ENCODE measurements at places on chromosomes 2 and 18.

- DNase-seq, result no peak
Observed at GRCh38 chr2:242022550-242023290, 153.2 kb downstream of the RTP5 start.

DNA sequence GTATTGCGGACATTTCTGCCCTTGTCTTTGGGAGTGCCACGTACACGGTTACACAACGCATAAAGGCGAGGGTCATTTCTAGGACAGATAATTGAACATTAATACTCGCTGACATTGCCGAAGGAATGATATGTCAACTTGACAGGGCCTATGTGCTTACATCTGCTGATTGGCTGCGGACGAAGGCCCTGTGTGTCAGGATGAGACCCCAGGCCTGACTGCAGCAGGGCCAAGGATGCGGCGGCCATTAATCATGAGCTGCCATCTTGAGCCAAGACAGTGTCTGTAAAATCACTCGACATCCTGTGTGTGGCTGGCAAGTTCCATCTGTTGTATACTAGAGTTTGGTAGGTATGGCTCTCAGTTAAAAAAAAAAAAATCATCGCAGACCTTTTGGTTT, 96.6 kb downstream of the MEIS1 start:
- DNase-seq, result no peak

- no peak for DNase-seq
Observed at GRCh38 chr2:101736233-101736632, 38.7 kb downstream of the MAP4K4 start.

DNA sequence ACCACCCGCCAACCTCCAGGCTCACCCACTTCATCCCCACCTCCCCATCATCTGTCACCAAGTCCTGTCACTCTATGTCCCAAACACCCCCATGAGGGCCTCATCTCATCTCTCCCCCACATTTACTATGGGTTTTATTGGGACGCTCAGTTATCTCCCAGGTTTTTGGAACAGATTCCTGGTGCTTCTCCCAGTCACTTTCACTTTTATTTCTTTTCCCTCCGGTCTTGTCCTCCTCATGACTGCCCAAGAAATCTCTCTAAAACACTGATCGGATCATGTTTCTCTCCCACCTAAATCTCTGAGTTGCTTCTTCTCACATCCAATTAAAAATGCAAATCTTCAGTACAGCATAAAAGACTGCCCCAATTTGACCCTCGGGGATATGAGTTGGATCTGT, 273.1 kb downstream of the PHLPP1 start:
- no peak for DNase-seq

DNA sequence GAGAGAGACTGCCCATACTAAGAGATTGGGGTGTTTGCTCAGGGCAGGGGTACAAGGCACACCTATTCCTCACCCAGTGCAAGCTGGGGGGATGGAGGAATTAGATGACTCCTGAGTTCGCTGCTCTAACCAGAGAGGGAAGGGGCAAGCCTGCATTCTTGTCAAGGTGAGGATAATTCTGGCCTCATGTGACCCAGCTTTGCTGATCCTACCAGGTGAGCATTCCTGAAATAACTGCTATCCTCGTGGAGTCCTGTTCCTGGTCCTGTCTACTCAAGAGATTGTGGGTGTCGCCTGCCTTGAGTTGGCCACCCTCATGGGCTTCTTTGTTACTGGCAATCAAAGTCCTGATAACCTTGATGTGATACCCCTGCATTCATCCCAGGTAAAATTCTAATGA, 206.0 kb downstream of the SPP2 start:
- no peak for DNase-seq

All from activated T-helper 1 cell treated with Interleukin-2 at 50 U/mL for 16 hours (primary cell).